ENCODE measurements at places on chromosomes 1 and 21.

DNA sequence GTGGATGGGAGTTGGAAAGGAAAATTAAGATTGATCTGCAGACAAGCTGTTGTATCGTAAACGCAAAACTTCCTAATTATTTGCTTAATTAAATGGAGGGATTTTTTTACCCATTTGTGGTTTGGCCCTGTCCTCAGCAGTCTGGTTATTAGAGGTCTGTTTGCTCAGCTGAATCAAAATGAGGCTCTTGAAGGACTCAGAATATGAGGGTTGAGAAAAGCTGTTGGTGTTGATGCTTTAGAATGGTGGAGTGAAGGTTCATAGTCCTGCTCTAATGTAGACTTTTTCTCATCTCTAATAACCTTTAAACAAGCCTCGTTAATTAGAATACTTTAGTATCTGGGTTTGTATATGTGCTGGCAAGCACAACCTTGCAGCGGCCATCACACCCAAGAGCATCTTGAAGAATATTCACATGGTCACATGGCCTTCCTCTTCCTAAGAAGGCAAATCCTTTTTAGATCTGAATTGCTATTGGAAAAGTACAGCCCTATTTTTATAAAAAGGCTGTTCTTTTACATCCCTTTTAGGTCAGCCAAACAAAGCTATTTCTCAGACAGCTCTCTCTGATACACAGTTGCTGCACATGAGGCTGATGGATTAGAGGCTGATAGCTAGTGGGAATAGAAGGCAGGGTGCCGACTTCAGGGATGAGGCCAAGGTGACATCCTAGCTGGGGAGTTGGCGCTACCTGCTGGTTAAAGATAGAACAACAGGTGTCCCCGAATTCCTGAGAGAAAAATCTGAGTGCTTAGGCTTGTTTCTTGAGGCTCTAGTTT lies 53.8 kb downstream of the MACF1 start:
- peak; percentile 58 for DNase-seq

GRCh38 chr1:68164918-68165317 lies 67.4 kb downstream of the WLS start:
- DNase-seq: no peak

DNA sequence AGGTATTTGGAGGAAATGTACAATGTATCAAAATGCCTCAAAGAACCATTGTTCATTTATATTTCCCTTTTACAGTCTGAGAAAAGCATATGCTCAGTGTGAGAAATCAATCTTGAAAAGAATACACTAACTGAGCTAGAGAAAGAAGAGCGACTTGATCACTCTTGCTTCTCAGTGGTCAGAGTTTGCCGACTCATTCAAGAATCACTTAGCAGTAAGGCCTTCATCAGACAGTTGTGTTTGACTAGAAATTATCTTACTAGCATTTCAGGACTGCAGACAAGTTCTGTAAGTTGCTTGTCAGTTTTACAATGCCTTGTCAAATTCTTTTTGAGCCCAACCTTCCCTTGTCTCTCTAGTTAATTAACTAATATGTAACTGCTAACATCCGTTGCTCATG lies 12.9 kb downstream of the RGS18 start:
- DNase-seq: no peak

DNA sequence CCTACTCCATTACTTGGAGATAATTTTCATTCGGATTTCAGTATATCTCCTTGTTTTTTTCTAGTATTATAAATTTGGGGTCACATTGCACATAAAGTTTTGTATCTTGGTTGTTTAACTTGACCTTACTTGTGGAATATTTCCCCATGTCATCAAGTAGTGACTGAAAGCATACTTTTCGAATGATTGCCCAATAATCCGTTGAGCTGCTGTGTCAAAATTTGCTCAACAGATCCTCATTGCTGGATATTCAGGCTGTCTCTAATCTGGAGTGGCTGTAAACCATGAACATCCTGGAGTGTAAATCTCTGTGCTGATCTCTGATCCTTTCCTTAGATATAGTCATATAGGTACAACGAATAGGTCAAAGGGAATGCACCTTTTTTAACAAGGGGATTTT lies 4.9 kb downstream of the NIPAL3 start:
- DNase-seq: no peak

GRCh38 chr1:245045087-245045881 lies 109.5 kb upstream of the KIF26B start:
- no peak for DNase-seq

DNA sequence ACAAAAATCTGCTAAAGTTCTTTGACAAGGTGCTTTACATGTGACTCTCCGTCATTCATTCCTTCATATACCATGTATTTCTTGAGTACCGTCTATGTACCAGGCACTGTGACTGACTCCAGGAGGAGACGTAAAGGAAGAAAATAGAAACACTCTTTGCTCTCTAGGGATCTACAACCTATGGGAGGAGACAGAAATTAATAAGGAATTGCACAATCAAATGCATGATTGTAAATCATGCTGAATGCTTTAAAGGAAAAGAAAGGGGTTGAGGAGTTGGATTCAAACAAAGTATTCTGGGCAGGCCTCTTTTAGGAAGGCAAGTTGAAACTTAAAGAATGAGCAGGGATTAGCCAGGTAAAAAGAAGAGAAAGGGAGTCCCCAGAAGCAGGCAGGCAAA lies 239.1 kb upstream of the FGGY start:
- no peak for DNase-seq

GRCh38 chr21:21612466-21612865 lies 614.3 kb downstream of the NCAM2 start:
- no peak for DNase-seq

DNA sequence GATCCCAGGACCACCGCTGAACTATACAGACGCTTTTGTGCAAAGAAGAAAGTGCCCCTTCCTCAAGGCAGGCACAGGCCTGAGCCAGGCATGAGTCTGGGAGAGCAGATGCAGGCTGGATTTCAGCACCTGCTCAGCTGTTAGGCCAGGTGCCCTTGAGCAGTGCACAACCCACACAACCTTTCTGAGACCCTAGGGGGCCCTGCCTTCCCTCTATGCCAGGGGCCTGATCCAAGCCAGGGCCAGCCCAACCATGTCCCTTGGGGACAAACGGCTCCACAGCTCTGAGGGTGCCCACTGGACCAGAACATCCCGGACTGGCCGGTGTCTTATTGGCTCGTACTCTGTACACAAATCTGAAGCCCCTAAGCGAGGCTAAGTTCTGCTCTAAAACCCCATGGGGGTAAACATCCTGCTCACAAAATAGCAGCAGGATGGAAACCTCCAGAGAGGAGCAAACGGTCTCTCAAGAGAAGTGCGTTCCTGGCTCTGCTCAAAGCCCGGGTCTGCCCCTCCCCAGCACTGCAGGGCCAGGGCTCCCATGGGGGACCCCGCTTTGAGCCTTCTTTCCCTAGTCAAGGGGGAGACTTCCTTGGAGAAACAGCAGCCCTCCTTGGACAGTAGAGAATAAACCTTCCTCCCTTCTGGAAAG lies 275.1 kb downstream of the NPHP4 start:
- no peak for DNase-seq

DNA sequence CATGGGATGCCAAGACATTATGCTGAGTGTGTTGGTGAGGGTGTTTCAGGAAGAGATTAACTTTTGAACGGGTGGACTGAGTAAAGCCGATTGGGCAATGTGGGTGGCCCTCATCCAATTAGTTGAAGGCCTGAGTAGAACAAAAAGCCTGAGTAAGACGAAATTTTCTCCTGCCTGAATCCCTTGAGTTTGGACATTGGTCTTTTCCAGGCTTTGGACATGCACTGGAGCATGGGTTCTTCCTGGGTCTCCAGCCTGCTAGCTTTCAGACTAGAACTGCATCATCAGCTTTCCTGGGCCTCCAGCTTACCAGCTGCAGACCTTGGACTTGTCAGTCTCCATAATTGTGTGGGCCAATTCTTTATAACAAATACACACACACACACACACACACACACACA lies 63.6 kb downstream of the NIBAN1 start:
- no peak for DNase-seq

GRCh38 chr1:34066166-34066565 lies 98.9 kb downstream of the CSMD2 start:
- no peak for DNase-seq

DNA sequence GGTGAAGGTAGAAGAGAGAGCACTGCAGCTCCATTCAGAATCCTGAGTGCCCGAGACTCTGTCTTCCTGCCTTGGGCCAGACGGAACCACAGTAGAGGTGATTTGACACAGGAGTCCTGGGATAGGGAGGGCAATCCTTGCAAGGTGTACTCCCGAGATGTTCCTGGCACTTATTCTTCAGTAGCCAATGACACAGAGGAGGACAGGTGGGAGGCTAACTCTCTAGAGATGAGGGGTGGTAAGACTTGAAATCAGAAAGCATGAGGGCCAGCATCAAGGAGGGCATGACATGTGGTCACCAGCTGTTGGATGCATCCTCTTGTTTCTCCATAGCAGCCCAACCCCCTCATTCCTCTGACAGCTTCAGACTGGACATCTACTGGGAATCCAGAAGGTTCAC lies 56.3 kb downstream of the CSMD2 start:
- no peak for DNase-seq

- DNase-seq: peak; percentile 14
These were observed 16.6 kb upstream of the ZSCAN20 start for GRCh38 chr1:33455539-33456501.

GRCh38 chr21:45409466-45410150 lies 4.6 kb downstream of the COL18A1 start:
- no peak for DNase-seq

GRCh38 chr1:232553050-232553754 lies 76.7 kb downstream of the SIPA1L2 start:
- no peak for DNase-seq

DNA sequence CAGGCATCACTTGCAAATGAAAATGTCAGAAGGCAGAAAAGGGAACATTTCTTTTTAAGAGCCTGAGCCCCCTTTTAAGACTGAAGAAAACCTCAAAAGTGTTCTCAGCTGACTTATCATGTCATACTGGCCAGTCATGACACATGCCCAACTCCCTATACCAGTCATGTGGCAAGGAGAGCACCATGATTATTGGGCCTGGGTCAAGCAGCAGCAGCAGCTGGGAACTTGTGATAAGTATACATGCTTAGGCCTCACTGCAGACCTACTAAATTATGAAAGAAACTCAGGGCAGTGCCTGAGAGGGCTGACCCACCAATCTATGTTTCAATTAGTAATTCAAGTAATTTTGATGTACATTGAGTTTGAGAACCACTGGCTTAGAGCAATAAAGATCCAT lies 8.6 kb downstream of the RO60 start:
- DNase-seq: no peak

- no peak for DNase-seq
These were observed 51.4 kb downstream of the LEPR start for GRCh38 chr1:65471861-65472332.

- DNase-seq: peak; percentile 3
These were observed 33.3 kb downstream of the GNPAT start for GRCh38 chr1:231274119-231274825.

GRCh38 chr1:7517611-7518330 lies 253.3 kb upstream of the VAMP3 start:
- no peak for DNase-seq

- no peak for DNase-seq
These were observed 20.8 kb upstream of the LRRC3 start for GRCh38 chr21:44434568-44434925.

DNA sequence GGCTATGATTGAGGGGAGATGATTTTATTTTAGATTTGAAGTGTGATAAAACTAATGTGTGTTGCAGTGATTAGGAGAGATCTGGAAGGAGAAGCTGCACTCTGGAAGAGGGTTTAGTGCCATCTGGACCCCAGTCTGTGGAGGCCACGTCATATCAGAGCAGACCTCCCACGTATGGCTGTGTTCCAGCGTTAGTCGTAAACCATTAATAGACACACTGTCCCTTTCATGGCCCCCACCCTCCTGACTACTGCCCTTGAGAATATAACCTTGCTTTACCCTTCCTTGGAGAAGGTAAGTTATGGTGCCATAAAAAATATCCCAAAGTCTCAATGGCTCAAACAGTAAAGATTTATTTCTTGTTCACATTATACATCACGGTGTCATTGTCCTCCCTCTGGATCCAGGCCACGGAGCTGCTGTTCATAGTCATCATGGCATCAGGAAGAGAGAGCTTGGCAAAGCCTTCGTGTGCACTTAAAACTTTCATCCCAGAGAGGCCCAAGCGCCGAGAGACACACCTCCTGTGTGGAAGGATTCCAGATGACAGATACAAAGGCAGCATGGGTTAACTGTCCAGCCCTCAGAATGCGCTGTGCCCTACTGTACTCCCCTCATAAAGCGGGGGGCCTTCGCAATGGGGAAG lies 33.2 kb downstream of the RHOU start:
- DNase-seq: no peak

- DNase-seq: no peak
These were observed 21.0 kb upstream of the RAP1A start for GRCh38 chr1:111598544-111598943.
